Left lung (tissue), 14 donors: ENCODE measurements at places on chromosomes 1 and 21. TPM values are rescaled to one million over a fixed set of nuclear protein-coding genes. Genes with fewer than 3 reads are reported as not detected.

DNA sequence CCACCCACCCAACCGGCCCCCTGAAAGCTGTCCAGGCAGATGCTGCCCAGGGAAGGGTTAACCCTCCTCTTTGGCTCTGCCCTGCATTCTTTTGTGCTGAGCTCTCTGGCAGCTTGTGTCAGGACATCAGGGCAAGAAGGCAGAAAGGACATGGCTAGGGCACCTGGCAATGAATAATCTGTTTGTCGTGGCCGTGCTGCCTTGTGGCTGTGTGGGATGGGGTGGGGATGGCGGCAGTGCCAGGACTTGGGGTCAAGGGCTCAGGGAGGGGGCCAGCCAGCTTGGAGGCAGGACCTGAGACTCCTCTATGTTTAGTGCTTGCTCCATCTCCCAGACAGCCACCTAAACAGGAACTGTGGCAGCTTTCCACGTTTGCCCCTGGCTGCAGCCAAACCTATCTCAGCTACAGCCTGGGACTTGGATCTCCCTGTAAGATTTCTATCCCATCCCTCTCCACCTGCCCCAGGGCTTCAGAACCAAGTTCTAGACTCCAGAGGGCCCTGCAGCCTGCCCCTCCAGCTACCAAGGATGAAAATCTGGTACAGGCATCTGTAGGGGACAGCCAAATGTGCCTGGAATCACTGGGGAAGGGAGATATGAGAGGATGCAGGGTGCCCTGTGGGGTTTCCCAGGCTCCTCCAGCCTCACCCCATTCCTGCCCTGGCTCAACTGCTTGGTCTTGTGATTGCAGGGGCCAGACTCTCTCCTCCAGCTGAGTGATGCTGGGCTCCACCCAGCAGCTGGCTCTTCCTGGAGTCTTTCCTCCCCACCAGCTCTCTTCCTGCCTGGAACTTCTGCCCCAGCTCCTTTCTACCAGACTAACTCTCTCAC is 9.6 kb upstream of the GPR37L1 start:
- no peak for DNase-seq

DNA sequence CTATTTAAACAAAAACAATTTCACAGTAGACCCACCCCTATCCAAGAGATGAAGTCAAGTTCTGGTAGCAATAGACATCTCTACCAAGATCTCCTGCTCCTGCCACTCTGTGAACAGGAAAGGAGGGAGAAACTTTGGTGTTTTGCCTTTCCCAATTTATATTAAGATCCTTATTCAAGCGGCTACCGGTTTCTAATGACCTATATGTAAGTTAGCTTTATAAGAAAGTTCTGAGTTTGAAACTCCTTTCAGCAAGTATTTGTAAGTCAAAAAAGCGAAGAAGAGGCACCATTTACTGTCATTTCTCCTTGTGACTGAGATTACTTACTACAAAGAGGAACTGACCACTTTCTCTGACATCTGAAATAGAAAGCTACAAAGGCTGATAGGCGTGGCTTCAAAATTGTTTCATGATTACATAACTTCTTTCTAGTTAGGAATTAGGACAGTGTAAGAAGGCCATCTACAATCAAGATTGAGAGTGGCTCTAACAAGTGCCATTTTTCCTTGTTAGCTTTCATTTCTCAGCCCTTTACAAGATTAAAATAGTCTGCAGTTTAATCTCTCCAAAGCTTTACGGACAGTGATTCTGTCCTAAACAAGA is at the start of gene MNDA:
MNDA (plus strand) TSS at position 448 of the 604 bp plus-strand sequence. CDS start 10,803 bp downstream, outside the sequence.
- DNase-seq = no peak

DNA sequence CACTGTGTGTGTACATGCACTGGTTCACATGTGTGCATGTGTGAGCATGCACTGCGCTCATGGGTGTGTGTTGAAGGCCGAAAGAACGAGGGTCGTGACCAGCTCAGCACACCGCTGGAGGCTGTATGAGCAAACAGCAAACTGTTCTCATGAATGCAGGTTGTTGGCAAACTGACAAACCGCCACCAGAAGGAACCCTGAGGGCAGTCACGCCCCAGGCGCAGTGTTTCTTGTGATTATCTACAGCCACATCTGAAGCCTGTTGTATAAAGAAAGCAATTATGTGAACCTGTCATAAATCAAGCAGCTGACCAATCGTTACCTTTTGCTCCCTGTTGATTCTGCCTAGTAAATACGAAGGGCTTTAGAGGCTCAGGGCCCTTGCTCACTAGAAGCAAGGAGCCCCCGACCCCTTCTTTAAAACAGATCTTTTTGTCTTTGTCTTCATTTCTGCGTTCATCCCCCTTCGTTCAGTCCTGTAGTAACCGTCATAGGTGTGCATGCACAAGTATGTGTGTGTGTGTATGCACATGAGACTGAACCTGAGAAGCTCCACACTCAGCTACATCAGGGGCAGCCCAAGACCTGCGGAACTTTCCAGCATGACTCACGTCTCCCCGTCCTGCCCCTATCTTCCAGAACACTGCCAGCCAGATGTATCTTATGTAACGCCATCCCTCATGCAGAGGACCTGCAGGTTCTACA is 16.8 kb upstream of the RIPK4 start:
- no peak for DNase-seq

Gene ZFP69
- 10.2 TPM for polyA plus RNA-seq

Gene FAM72D
- 2.6 TPM for polyA plus RNA-seq
